ENCODE measurements at places on chromosomes 6 and 20. TPM values are rescaled to one million over a fixed set of nuclear protein-coding genes. Genes with fewer than 3 reads are reported as not detected.
A peak's percentile ranks its signal among the peaks of the same experiment; 100 is the strongest.

Gene HDGFL1
- total RNA-seq: not detected

Gene KIF25
- not detected for total RNA-seq

Gene MMP24
- total RNA-seq: 0.35 TPM

Gene LY6G5C
- total RNA-seq: 1.5 TPM

Gene BACH2
- 2.2 TPM for total RNA-seq

Gene RIPOR2
- total RNA-seq: 2.6 TPM

Gene MOG
- total RNA-seq: 12.6 TPM

Gene EMILIN3
- 6.6 TPM for total RNA-seq

Gene LY6G6D
- total RNA-seq: not detected

Gene TAAR9
- total RNA-seq: not detected

Gene SAMD5
- 0.51 TPM for total RNA-seq

Gene OR12D2
- total RNA-seq: not detected

Gene NFATC2
- total RNA-seq: 2.1 TPM

GRCh38 chr6:161631676-161632194, 357.9 kb upstream of the AGPAT4 start:
- no peak for DNase-seq

- no peak for DNase-seq
These were observed 860.1 kb downstream of the TFAP2A start for GRCh38 chr6:9554806-9555205.

DNA sequence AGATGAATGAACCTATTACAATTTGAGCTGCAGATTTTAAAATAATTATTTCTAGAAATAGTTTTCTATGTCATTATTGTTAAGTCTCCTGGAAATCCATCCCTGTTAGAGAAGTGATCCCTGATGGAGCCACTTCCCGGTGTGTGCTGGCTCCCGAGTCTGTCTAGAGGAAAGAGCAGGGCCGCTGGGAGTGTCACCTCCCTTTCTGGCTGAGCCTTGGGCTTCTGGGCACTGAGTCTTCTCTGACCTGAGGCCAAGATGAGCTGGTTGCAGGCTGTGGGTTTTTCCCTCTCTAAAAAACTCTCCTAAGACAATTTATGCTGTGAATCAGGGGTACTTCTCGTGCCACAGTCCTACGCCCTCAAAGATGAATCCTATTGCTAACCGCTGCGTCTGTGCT, 28.8 kb upstream of the TCFL5 start:
- no peak for DNase-seq

GRCh38 chr20:47314647-47315338, 41.7 kb downstream of the ZMYND8 start:
- no peak for DNase-seq

- no peak for DNase-seq
These were observed 19.1 kb downstream of the TGM3 start for GRCh38 chr20:2314759-2315439.

GRCh38 chr20:40591119-40591518, 97.9 kb downstream of the MAFB start:
- no peak for DNase-seq

DNA sequence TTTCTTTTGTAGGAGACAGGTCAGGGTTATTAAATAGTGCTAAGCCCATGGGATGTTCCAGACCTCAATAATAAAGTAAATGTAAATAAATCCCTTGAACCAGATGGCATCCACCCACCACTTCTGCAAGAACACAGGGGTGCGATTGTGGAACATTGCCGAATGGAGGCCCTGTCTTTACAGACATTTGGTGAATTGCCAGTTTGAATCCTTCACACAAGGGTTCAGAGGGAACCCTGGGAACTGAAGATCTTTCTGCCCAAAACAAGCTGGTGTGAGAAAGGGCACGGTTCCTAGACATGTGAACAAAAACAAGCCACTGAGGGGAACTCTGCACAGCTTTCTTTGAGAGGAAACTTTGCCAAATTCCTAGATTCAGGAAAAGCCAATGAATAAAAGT, 30.2 kb upstream of the RNF8 start:
- DNase-seq: no peak

DNA sequence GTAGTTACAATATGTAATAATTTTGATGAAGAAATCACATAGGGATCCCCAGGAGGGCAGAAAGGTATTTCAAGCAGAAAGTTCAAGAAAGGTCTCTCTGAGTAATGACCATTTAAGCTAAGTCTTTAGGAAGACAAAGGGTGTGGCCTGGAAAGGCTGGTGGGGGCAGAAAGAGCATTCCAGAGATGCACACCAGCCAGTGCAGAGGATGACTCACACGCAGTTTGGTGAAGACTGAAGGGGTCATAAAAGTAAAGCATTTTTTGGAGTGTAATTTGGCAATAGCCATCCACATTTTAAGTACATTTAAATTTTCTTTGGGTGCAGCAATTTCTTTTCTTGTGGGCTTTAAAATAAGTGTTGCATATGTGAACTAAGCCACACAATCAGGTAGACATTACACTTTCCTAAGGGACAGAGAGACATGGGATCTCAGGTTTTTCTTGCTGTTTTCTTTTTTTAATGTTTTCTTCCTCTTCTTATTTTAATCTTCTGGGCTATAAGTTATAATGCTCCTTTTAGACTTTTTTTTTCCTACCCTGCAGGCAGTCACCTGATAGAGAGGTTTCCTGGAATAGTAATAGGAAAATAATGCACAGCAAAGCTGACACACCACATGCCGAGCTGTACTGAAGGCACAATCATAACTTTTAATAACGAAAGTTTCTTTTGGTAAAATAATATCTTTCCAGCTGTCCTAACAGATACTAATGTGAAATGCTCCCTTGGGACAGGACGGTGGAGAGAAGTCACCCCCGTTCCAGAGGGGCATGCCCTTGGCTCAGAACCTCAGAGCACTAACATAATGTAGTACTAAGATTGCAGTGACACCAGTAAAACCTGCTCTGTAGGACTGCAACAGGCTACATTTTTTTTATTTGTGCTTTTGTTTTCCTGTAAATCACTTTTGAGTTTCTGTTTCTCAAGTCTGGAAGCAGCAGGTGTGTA, 49.6 kb upstream of the PTPRK start:
- DNase-seq: no peak

GRCh38 chr6:156977527-156978291, 200.5 kb downstream of the ARID1B start:
- no peak for DNase-seq

DNA sequence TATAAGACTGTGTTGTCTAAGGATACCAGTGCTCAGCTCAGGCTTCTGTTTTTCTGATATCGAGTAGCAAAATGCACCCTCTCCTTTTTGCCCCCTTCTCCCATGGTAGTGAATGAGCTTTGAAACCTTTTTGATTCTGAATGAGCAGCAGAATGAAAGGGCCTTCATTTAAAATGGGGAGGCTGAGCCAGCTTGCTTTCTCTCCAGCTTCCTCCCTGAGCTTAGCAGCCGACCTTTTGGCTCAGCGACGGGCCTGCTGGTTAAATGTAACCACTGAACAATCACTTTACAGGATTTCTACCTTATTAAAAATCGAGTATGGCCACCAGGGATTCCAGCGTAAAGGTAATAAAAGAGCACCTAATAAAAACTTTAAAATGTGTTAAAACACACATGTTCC, 133.7 kb upstream of the SPACA1 start:
- no peak for DNase-seq

- DNase-seq: peak; percentile 71
These were observed 33.4 kb downstream of the SNAI1 start for GRCh38 chr20:50015993-50016770.

GRCh38 chr20:40757087-40757486, 68.1 kb upstream of the MAFB start:
- no peak for DNase-seq

DNA sequence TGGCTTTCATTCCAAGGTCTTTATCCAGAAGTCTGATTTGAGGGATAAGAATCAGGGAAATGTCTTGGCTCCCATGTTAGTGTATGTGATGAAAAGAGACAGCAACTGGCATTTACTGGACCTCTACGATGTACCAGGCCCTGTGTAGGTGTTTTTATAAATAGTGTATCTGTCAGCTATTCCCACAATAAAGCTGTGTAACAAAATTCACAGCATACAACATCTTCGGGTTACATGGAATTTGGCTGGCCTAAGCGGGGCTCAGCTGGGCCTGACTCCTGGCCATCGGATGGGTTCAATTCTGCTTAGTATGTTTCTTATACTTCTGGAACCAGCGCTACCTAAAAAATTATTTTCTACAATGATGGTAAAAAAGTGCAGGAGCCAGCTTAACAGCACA, 128.2 kb downstream of the SNX5 start:
- no peak for DNase-seq

DNA sequence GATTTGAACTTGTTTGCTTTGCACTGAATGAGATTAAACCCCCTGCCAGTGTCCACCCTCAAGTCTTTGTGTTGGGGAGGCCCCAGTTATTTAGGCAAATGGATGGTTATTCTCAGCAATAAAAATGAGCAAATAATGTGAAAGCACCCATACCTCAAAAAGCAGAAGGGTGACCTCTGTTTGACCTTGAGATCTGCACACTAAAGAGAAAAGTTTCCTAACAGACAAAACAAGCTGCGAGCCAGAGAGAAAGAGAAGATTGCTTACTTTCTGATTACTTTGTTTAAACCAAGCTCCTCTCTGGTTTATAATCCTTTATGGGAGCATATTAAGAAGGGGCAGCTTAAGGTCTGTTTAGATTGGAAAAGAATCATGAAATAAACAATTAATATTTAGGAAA, 30.4 kb upstream of the TRERF1 start:
- DNase-seq: no peak

- DNase-seq: no peak
These were observed 464.1 kb downstream of the UTRN start for GRCh38 chr6:144749263-144749662.

DNA sequence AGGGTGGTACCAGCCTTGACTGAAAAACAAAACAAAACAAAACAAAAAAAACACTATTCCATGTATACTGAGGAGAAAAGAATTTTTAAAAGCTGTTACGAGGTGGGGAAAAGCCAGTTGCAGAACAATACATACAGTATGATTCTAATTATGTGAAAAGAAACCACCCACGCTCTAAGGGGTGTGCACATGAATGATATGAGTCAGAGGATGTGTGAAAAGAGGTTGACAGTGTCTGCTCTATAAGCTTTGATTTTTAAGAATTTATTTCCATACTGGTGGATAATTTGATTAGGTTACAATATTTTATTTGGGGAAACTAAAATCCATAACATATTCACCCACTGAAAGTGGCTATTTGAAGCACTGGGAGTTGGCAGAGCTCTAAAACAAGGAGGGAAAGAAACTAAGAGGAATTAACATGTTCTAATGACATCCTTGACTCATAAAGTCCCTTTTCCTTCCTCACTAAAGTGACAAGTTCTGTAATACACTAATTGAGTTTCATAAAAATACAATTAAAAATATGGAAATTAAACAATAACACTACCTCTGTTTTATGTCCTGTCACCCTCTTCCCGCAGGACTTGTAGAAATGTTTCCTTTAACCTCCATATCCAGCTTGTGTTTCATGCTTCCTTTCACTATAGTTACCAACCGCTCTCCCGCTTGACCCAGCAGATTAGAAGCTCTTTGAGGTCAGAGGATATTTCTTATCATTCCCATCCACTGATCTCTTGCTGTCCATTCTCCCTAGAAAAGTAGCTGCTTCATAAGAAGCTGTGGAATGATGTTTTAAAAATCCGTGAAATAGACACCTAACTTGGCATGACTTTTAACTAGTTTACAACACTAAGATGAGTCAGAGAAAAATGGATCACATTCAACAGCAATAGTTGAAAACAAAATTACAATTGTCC, 118.6 kb upstream of the CCDC28A start:
- no peak for DNase-seq

GRCh38 chr6:104046426-104046825, 813.3 kb downstream of the HACE1 start:
- DNase-seq: no peak

DNA sequence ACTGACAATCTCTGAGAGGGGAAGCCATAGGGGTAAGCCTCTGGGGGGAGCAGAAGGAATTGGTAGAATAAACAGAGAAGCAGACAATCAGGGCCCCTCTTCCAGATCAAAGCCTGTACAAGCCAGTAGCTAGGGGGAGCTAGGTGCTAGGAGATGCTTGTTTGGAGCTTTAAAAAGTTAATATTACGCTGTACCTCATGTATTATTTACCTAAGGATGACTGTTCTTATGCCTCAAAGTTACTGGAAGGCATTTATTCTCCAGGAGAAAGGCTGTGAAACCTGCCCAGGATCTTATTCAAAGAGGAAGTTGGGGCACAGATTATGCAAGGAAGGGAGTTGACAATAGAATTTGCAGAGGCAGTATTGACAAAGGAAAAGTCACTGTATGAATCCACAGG, 111.8 kb upstream of the SLC35F1 start:
- DNase-seq: no peak

DNA sequence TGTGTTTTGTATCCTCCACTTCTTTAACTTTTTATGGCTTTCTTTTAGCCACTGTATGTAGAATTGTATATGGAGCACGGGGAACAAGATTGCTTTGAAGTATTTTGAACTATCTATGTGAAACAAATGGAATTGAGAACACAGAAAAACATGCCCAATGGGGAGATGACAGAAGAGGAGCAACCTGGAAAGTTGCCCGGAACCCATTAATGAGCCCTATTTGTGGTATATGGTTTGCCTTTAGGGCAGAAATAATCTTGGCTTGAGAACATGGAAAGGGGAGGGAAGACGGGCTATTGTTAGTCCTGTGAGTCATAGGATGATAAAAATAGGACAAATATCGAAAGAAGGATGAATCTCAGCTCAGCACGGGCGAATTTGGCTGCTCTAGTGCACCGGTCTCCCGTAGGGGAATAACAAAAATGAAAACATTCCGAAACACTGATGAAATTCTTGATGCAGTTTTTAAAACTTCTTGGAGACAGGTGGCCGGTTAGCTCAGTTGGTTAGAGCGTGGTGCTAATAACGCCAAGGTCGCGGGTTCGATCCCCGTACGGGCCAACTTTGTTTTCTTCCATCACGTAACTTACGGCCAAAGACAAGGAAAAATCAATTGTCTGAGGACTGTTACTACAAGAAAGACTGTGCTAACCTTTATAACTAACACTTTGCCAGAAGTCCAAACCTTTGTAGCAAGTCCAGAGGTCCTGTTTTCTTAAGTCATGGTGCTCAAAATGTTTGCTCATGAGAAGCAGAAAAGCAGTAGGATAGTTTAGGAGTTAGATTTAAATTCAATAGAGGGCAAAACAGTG, 15.7 kb downstream of the HMGN4 start:
- DNase-seq: peak; percentile 80

DNA sequence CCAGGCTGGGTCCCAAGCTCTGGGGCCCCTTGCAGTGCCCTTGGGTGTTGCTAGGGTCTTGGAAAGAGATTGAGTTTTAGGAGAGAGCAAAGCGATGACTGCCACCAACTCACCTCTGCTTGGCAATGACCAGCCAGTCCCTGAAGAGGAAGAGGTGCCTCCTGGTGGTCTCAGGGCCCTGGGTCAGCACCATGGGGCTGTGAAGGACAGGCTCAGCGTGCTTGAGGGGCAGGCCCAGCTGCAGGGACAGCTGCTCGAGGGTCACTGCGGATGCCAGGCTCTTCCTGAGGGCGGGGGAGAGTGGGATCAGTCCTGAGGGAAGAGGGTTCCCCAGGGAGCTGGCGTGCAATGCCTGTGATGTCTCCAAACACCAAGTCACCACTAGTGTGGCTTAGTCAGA, 50.8 kb upstream of the TAGAP start:
- no peak for DNase-seq
